ENCODE measurements at places on chromosomes 16 and 17. TPM values are rescaled to one million over a fixed set of nuclear protein-coding genes. Genes with fewer than 3 reads are reported as not detected.

Gene PITPNM3
- polyA plus RNA-seq = 0.02 TPM

Gene AGRP
- polyA plus RNA-seq = not detected

Gene FBXW10
- polyA plus RNA-seq = not detected

Gene CETP
- not detected for polyA plus RNA-seq

Gene TSNAXIP1
- polyA plus RNA-seq = not detected

Gene TMEM94
- polyA plus RNA-seq = 3.2 TPM

Gene KRTAP4-4
- not detected for polyA plus RNA-seq

Gene CSH1
- not detected for polyA plus RNA-seq
